ENCODE measurements at places on chromosomes 2 and 18. TPM values are rescaled to one million over a fixed set of nuclear protein-coding genes. Genes with fewer than 3 reads are reported as not detected.

DNA sequence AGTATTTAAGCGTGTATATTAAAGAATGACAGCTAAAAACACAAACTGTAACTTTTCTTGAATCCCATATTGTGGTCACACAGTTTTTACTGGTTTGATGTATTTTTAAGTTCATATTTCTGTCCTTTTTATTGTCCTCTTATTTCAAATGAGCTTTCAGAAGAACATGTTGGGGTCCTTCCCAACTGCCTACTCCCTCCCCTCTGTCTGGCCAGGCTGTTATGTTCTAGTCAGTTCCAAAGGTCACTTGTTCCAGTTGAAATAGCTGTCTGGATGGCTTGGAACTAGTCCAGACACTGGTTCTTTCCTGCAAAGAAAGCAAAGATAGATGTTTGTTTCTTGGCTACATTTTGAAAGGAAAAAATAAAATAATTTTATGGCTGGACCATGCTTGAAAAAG, 306.9 kb downstream of the GULP1 start:
- DNase-seq: no peak

POLR1B gene
- total RNA-seq: 14.6 TPM

- DNase-seq: peak; percentile 31
Observed at GRCh38 chr2:69381337-69381737, 5.7 kb downstream of the GFPT1 start.

DNA sequence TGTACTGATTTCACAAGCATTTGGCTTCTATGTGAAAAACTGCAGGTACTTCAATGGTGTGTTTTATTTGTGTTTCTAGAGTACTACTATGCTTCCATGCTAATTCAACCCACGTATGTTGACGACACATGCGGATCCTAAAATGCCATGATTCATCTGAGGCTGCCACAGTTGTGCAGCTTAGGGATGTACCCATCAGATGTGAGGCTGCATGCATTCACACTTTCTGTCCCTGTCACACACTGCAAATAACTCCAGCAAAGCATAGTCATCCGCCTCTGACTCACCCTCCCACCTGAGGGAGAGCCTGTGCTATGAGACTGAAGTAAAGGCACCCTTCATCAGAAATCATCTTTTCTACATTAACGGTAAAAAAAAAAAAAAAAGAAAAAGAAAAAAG, 22.1 kb upstream of the SERTAD2 start:
- peak; percentile 72 for DNase-seq

- DNase-seq: no peak
Observed at GRCh38 chr2:97669448-97669847, at the start of gene C2orf92. Gene C2orf92 (plus strand): TSS chr2:97669713. CDS start chr2:97669789, 76 bp downstream.

GPBAR1 gene
- 0.06 TPM for total RNA-seq

RPRM gene
- total RNA-seq: not detected

DNA sequence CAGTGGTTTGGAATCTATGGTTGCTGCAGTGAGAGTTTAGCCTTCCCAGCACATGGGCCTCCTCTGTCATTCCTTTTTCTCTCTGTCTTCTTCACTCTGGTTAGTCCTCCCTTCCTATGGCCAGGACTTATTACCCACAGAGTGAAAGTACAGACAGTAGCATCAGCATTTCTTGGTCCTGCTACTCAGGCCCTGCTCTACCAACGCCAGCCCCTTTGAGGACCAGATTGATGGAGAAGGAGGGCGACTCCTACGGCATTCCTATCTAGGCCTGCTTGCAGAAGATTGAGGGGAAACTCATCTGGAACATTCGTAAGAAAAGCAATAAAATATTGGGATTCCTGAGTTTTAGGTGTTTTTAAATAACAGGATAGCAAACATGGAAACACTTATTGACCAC, 43.5 kb downstream of the BMP10 start:
- DNase-seq: no peak

YES1 gene
- 112 TPM for total RNA-seq

Measured in LHCN-M2 (cell line).